ENCODE measurements at places on chromosomes 1 and 21. TPM values are rescaled to one million over a fixed set of nuclear protein-coding genes. Genes with fewer than 3 reads are reported as not detected.

OVAAL gene
- total RNA-seq, result not detected

DNA sequence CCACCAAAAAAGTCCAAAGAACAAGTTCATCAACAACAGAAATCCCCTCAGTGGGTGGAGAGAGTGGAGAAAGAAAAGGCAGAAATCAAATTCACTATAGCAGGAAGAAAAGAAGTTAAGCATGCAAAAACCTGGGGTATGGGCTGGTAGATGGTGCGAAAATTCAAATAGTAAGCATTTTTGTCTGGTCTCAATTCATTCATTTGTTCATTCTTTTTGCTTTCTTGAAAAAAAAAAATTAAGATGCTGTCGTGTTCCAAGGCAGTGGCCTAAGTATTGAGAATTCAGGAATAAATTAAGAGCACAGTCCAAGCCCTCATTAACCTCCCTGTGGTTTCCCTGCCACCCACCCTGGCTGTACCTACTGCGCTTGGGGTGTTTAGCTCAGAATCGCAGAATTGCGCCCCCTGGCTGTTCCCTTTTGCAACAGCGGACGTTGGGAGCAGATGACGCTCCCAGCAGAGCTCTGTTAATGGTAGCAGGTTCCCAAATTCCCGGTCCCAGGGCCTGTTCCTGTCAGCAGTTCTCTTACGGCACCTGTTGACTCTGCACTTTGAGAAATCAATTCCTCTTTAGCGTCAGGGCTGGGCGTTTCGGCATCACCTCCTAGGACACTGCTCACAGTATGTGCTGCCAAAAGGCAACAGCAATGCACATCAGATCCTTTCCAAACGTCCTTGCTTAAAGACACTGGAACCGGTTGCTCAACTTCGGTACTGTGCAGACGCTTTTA is 34.0 kb upstream of the SSX2IP start:
- DNase-seq, result peak; percentile 85
- H3K4me1 ChIP-seq, result peaks cover 20% of the 10 kb centered on the region
- no peak overlapping the region for H3K27ac ChIP-seq
- H3K36me3 ChIP-seq, result no peaks in the 10 kb centered on the region
- H3K27me3 ChIP-seq, result no peaks in the 10 kb centered on the region

- no peaks in the 10 kb centered on the region for H3K27me3 ChIP-seq
- H3K4me1 ChIP-seq, result peaks cover 47% of the 10 kb centered on the region
- no peak overlapping the region for H3K27ac ChIP-seq
Measured at GRCh38 chr1:201758499-201759050, 70.4 kb upstream of the IPO9 start.

DNA sequence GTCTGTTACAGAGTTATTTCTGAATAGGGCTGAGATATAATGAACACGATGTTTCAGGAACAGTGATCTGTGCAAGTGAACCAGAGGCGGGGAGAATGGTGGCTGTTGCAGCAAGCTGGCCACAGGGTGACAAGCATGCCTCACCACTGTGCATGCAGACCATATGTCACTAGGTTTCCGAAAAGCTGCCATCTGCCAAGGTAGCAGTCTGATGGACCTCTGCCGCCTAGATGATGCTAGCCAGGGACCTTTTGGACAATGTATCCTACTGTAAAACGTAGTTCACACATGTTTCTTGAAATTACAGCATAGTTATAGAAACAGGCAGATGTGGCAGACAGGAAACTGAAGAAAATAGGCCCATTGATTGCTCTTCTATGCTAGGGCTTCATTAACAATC is 204.2 kb upstream of the RRP15 start:
- no peak for DNase-seq
- peaks cover 10% of the 10 kb centered on the region for H3K4me1 ChIP-seq
- no peaks in the 10 kb centered on the region for H3K36me3 ChIP-seq
- no peaks in the 10 kb centered on the region for H3K27me3 ChIP-seq
- no peak overlapping the region for H3K4me3 ChIP-seq

CD247 gene
- total RNA-seq, result 1.8 TPM

HSD3B2 gene
- total RNA-seq, result 0.94 TPM

GRCh38 chr1:51192213-51192843 is 43.7 kb upstream of the RNF11 start:
- no peaks in the 10 kb centered on the region for H3K36me3 ChIP-seq
- peak; percentile 63 for DNase-seq
- no peak overlapping the region for H3K4me3 ChIP-seq
- H3K4me1 ChIP-seq, result no peaks in the 10 kb centered on the region
- no peaks in the 10 kb centered on the region for H3K27me3 ChIP-seq

GRCh38 chr1:99738858-99739465 is 27.5 kb downstream of the FRRS1 start:
- no peak for DNase-seq
- no peaks in the 10 kb centered on the region for H3K27me3 ChIP-seq
- no peak overlapping the region for H3K27ac ChIP-seq
